ENCODE measurements at places on chromosomes 7 and 10.

DNA sequence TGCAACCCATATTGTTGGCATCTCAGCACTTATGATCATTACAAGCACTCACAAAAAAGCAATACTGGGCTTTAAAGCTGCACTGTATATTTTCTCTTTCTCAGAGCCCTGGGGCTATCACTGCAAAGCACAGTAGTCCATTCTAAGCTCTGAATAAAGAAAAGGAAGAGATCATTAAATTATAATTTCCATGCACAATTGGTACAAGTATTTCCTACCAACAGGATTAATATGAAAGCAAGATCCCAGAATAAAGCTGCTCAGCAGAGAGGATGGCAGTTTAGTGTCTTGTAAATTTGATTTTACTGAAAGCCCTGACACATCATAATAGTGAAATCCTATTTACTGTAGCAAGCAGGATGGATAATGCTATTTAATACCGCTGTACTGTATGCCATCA is 205.3 kb downstream of the CHCHD3 start:
- DNase-seq = no peak

DNA sequence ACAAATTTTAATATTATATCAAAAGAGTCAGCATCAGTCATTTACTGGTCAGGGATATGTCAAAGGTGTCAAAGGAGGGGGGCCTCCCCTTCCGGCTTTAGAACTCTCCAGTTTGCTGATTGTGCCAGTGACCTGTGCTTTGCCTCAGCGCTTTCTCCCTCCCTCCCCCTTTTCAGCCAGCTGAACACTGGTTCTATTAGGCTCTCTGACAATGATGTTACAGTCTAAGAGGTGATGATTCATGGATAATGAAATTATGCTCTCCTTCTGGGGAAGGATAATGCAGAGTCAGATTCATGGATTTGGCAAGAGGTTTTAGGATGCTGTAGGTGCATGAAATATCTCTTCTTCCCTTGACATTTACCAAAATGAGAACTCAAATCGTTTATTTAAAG is 6.1 kb downstream of the LRRTM3 start:
- DNase-seq = no peak

- no peak for DNase-seq
Measured at GRCh38 chr7:33044401-33044718, 18.2 kb downstream of the NT5C3A start.

GRCh38 chr10:34861293-34862021 is 46.4 kb upstream of the PARD3 start:
- peak; percentile 60 for DNase-seq

GRCh38 chr10:17643339-17643754 is 604 bp upstream of the STAM start:
- peak; percentile 88 for DNase-seq

GRCh38 chr7:37065779-37066271 is 341.5 kb upstream of the AOAH start:
- DNase-seq = no peak

- no peak for DNase-seq
Measured at GRCh38 chr7:49721441-49721840, 52.0 kb upstream of the VWC2 start.

GRCh38 chr10:30285970-30286369 is 63.1 kb downstream of the MTPAP start:
- DNase-seq = no peak

GRCh38 chr10:792792-793100 is 103.3 kb upstream of the DIP2C start:
- no peak for DNase-seq

- no peak for DNase-seq
Measured at GRCh38 chr10:65408401-65408800, 1517.4 kb upstream of the LRRTM3 start.

GRCh38 chr7:105650382-105650970 is 69.2 kb upstream of the EFCAB10 start:
- no peak for DNase-seq

DNA sequence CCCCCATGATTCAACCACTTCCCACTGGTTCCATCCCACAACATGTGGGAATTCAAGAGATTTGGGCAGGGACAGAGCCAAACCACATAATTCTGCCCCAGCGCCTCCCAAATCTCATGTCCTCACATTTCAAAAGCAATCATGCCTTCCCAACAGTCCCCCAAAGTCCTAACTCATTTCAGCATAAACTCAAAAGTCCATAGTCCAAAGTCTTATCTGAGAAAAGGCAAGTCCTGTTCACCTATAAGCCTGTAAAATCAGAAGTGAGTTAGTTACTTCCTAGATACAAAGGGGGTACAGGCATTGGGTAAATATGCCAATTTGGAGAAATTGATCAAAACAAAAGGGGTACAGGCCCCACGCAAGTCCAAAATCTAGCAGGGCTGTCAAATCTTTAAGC is 272.9 kb downstream of the MAGI2 start:
- no peak for DNase-seq

DNA sequence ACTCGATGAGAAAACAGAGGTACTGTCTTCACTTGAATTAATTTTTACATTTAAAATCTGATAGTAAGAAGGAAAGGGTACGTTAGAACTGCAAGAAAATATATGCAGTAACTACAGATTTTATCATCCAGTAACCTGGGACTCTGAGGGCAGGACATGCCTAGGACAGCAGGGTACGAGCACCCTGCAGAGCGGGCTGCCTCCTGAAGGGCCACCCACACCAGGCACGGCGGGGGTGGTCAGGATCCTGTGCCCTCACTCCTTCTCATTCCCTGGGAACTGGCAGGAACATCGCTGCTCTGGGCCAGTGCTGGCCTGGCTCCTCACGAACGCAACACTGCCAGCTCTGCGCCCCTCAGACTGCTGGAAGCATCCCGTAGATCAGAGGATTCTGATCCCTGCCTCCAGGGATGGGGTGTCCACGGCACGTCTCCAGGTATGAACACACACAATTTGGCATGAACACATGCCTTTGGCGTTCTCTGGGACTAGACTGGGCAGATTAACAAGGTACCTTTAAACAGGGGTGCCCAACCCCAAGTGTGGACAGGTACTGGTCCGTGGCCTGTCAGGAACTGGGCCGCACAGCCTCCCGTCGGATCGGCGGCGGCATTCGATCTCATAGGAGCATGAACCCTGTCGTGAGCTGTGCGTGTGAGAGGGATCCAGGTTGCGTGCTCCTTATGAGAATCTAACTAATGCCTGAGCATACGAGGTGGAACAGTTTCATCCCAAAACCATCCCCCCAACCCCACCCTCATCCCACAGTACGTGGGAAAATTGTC is 99.3 kb upstream of the FAM20C start:
- peak; percentile 75 for DNase-seq

GRCh38 chr7:84055904-84056605 is 138.5 kb downstream of the SEMA3A start:
- no peak for DNase-seq

DNA sequence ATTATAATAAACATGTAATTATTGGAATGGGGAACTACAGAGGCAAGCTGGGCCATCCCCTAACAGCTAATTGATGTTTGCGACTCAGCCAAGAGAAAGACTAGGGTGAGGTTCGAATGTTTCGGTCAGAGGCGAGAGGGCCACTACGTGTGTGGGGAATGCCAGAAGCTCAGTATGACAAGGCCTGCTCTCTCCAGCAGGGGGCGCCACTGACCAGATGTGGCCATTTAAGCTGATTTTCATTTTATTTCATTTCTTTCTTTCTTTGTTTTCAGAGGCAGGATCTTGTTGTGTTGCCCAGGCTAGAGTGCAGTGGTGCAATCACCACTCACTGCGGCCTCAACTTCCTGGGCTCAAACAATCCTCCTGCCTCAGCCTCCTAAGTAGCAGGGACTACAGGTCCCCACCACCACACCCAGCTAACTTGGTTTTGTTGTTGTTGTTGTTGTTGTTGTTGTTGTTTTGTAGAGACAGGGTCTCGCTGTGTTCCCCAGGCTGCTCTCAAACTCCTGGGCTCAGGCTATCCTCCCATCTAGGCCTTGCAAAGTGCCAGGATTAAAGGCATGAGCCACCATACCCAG is 38.1 kb downstream of the TMEM130 start:
- DNase-seq = no peak

DNA sequence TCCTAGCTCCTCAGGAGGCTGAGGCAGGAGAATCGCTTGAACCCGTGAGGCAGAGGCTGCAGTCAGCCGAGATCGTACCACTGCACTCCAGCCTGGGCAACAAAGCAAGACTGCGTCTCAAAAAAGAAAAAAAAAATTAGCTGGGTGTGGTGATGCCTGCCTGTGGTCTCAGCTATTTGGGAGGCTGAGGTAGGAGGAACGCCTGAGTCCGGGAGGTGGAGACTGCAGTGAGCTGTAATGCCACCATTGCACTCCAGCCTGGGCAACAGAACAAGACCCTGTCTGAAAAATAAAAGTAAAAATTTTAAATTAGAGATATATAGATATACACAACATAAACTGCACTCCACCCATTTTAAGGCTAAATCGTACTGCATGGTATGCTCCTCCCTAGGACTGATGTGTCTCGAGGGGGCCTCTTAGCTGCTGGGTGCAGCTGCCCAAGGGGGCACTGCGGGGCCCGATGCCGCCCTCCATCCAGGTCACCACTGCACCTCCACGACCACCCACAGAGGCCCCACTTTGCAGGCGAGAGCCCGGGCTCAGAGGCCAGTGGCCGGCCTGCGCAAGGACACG is 40.9 kb upstream of the FOXK1 start:
- peak; percentile 45 for DNase-seq

GRCh38 chr7:83629117-83629880 is 19.6 kb downstream of the SEMA3E start:
- peak; percentile 31 for DNase-seq

GRCh38 chr10:22479419-22479818 is 134.1 kb downstream of the SPAG6 start:
- DNase-seq = no peak

GRCh38 chr7:55260676-55261385 is 104.3 kb upstream of the LANCL2 start:
- no peak for DNase-seq

- no peak for DNase-seq
Measured at GRCh38 chr7:56115852-56116538, at the start of gene NUPR2. TSS of gene NUPR2 (minus strand) at chr7:56116417. CDS start at chr7:56116314, 103 bp downstream.

DNA sequence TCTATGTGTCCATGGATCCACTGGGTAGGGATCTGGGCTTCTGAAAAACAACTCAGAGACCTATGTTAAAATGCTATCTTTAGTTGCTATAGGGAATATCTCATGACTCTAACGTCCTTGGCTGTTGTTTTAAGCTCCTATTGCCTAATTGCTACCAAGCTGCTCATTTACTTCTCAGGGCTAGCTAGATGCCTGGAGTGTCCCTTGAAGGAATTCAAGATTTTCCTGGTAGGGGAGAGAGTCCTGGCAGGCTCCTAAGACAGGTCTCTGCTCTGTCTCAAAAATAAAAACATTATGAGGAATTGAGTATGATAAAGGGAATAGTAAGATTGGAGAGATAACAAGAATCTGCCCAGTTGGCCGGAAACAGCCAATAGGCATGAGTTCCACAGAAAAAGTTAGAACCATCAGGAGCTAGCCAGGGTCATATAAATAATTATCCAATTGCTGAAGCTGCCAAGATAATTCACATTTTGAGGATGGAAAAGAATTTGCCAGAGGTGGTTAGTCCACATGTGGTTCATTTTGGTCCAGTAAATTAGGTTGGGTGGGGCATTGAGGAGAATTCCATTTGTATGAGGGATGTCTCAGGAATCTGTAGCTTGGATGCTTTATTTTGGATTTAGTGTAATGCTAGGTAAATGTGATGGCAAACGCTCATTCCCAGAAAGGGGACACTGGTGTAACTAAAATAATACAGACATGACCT is 362.7 kb upstream of the VSTM2A start:
- no peak for DNase-seq

GRCh38 chr10:71492872-71493271 is 96.2 kb downstream of the CDH23 start:
- DNase-seq = peak; percentile 38

DNA sequence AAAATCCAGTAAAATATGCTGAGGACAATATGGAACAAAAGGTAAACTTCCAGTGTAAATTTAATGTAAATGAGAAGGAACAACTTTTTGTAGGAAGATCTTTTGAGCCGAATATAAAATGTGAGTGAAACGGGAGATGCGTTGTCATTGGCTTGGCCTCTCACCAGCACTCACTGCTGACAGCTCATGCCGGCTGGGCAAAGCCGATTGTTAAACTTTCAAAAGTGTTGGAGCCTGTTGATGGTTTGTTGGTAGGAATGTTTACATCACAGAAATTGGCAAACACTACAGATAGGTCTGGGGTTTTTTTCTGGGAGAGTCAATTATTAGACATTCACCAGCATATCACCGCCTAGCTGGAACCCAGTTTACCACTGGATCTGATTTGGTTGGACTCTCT is 6.1 kb downstream of the PSTK start:
- no peak for DNase-seq

DNA sequence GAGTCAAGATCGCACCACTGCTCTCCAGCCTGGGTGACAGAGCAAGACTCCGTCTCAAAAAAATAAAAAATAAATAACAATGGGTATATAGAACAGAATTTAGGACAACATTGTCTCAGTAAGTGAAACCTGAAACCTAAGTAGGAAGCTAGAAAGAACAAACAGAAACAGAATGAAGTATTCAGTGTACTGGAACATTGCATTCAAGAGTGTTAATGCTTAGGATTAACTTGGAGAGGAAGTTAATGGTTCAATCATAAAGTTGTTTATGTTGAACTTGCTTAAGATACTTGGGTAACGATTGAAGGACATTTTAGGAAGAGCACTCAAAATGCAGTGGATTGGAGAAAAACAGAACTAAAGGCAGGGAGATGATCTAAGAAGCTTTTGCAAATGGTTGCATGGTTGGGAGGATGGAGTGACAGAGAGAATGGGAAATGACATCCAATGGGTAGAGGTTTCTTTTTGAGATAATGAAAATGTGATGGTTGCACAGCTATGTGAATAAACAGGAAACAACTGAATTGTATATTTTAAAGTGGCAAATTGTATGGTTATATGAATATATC is 233.7 kb downstream of the ADK start:
- DNase-seq = no peak

- peak; percentile 93 for DNase-seq
Measured at GRCh38 chr7:99392659-99393354, 15.6 kb downstream of the PDAP1 start.

- DNase-seq = no peak
Measured at GRCh38 chr10:99280472-99280871, 44.8 kb upstream of the HPSE2 start.

DNA sequence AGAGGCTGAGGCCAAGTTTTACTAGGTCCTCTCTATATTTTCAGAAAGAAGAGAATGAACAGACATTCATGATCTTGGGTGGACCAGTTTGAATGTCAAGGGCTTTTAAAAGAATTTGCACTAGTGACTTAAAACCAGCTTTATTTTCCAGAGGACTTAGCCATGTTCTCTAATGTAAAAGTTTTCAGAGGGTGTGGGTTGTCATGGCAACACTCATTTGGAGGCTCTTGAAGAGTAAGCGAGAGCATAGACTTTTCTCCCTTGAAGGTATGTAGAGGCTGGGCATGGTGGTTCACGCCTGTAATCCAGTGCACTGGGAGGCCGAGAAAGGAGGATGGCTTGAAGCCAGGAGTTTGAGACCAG is 61.1 kb downstream of the GATA3 start:
- no peak for DNase-seq

GRCh38 chr10:61478621-61479312 is 25.6 kb upstream of the TMEM26 start:
- no peak for DNase-seq
